RCC 7860 (cell line): ENCODE measurements at places on chromosomes 11 and 22.

GRCh38 chr11:79626135-79627075 is 185.6 kb upstream of the TENM4 start:
- DNase-seq, result no peak

- DNase-seq, result no peak
Observed at GRCh38 chr11:128239306-128239705, 348.1 kb downstream of the ETS1 start.

DNA sequence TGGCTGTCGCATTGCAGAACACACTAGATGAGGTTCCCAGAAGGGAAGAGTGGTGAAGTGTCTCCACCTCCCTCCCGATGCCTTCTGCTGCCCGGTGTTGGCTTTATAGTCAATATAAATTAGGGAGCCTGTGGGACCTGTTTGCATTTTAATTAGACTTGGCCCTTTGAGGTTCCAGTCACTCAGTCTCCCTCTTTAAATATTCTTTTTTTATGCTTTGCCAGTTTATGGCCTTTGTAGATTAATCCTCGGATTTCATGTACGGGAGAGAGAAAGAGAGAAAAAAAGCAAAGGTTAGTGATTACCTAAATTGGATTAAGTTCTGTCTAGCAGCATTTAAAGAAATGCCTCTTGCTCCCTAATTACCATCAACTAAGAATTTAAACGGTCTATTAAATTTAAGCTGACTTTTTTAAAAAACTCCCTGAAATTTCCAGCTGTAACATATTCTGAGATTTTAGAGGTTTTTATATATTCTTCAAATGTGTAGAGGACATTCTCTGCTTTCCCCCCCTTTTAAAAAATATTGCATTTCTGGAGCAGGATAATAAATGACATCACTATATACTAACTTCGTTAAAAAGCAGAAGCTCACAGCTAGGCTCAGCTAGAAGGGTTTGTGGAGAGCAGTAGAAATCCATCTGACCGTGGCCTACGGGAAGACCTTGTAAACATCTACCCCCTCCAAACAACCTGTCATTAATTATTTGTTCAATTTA is 84.4 kb downstream of the PRR5L start:
- no peak for DNase-seq

GRCh38 chr11:83156144-83156995 is 561 bp upstream of the PCF11 start:
- peak; percentile 99 for DNase-seq

GRCh38 chr11:64996710-64997380 is at the start of gene BATF2:
Gene BATF2 (minus strand): TSS chr11:64996971. CDS start chr11:64996914, 57 bp downstream.
- peak; percentile 11 for DNase-seq

- no peak for DNase-seq
Observed at GRCh38 chr11:34305193-34305592, 52.6 kb downstream of the ABTB2 start.

DNA sequence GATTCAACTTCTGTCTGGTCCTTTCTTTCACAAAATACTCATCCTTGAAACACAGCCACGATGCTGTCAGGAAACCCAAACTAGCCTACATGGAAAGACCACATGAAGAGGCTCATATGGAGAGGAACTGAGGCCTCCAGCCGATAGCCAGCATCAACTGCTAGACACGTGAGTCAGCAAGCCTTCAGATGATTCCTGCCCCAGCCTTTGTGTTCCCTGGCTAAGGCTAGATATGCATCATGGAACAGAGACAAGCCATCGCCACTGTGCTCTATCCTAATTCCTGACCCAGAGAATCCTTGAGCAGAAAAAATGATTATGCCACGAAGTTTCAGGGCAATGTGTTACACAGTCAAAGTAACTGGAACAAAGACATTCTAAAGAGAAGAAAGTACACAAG is 75.5 kb downstream of the ENTHD1 start:
- DNase-seq, result peak; percentile 21

GRCh38 chr11:133559833-133560471 is 27.7 kb upstream of the OPCML start:
- no peak for DNase-seq

DNA sequence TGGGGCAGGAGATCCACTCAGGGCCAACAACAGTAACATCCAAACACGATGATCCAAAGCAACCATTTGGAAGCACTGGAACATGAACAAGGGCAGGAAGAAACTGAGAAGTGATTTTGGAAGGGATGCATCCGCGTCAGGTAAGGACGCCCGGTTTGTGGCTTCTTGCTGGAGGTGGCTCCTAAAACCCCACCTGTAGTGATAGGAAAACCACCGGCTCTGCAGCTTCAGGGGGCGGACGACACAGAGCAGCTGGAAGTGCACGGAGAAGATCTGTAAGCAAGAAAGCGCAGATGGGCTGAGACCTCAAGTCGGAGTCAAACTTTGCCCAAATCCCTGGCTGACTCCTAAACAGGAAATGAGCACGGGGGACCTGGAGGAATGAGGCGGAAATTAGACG is 1066.1 kb downstream of the BRD1 start:
- no peak for DNase-seq
